Nephron progenitor cell (in vitro differentiated cells): ENCODE measurements at places on chromosomes 1 and 21.

GRCh38 chr1:187203257-187203656 lies 374.5 kb downstream of the PLA2G4A start:
- DNase-seq = no peak
- H3K4me1 ChIP-seq = no peaks in the 10 kb centered on the region
- no peak overlapping the region for H3K4me3 ChIP-seq
- no peaks in the 10 kb centered on the region for H3K36me3 ChIP-seq

GRCh38 chr1:209825591-209826434 lies 2.0 kb upstream of the UTP25 start:
- H3K36me3 ChIP-seq = peaks cover 8% of the 10 kb centered on the region
- H3K27ac ChIP-seq = no peak overlapping the region
- peaks cover 31% of the 10 kb centered on the region for H3K4me1 ChIP-seq
- H3K4me3 ChIP-seq = no peak overlapping the region
- peaks cover 28% of the 10 kb centered on the region for H3K27me3 ChIP-seq

- H3K4me3 ChIP-seq = no peak overlapping the region
- DNase-seq = peak; percentile 16
- no peaks in the 10 kb centered on the region for H3K27me3 ChIP-seq
- H3K4me1 ChIP-seq = peaks cover 7% of the 10 kb centered on the region
- H3K36me3 ChIP-seq = peaks cover 6% of the 10 kb centered on the region
Observed at GRCh38 chr1:170426596-170426995, 105.4 kb upstream of the GORAB start.

DNA sequence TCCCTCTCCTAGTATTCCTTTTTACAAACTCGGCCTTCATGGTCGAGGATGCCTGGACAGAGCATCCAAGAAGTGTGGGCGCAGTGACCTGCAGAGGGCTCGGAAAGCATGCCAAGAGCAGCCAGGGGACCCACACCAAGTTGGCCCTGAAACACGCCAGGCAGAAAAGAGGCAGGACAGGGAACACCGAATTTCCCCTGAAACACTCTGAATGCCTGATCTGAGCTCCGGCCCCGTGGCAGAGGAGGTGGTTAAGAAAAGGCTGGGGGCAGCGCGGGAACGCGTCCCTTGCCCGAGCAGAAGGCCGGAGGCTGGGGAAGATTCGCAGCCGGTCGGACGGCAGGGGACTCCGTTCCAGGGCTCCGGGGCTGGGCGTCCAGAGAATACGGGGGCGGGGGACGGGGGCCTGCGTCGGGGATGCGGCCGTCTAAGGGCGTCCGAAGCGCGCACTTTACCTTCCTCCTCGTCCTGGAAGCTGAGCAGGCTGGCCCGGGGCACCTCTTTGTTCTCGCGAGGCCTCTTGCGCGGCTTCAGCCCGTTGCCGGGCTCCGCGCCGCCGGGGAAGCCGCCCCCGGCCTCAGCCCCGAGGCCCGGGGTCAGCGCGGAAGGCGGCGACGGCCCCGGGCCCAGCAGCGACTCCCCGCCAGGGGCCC lies 558 bp downstream of the PAXBP1 start:
- peaks cover 56% of the 10 kb centered on the region for H3K4me1 ChIP-seq
- DNase-seq = peak; percentile 57
- H3K27me3 ChIP-seq = peaks cover 2% of the 10 kb centered on the region
- H3K27ac ChIP-seq = peak overlapping the region; percentile 99
- peaks cover 34% of the 10 kb centered on the region for H3K36me3 ChIP-seq

- H3K27ac ChIP-seq = no peak overlapping the region
- H3K27me3 ChIP-seq = no peaks in the 10 kb centered on the region
- H3K36me3 ChIP-seq = no peaks in the 10 kb centered on the region
- no peak for DNase-seq
Observed at GRCh38 chr1:84145068-84145467, 997 bp downstream of the PRKACB start.

DNA sequence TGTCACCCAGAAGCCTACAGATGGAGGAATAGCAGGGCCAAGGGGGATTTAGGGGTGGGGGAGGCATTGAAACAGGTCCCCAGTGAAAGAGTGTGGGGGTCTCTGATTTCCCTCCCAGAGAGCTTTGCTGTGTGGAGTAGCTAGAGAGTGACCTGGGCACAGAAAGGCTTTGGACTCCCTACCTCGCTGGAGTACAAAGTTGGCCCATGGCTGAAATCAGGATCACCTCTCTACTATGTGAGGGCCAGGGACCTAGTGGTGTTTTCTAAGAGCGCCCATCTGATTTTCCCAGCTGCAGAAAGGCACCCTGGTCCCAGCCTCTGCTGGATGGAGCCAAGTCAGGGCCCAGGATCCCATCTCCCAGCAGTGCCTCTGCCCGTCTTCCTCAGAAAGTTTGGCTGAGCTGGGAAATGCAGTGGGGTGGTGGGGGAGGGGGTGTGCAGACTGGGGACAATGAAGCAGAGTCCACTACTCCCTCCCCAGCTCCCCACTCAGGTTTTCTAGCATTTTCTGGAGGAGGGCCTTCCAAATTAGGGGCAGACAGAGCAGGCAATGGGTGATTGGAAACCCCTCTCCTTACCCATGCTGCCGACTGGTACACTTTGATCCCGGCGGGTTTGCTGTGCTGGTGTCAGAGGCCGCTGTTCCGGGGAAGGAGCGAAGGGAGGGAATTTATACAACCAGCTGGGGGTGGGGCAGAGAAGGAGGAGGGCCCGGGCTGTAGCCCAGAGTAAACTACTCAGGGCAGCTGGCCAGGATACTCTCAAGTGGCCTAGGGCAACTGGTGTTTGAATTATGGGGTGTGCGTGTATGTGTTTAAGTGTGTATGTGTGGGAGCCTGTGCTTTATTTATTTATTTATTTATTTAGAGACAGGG lies at the start of gene SELENBP1:
Gene SELENBP1, minus strand, starts transcription at position 648 of the 877 bp plus-strand sequence. Its CDS starts 64 bp downstream, at position 584.
- peaks cover 52% of the 10 kb centered on the region for H3K4me1 ChIP-seq
- no peaks in the 10 kb centered on the region for H3K27me3 ChIP-seq
- DNase-seq = peak; percentile 69
- H3K4me3 ChIP-seq = peak within 1 kb of the TSS; percentile 86
- peaks cover 16% of the 10 kb centered on the region for H3K36me3 ChIP-seq

- DNase-seq = no peak
- H3K36me3 ChIP-seq = no peaks in the 10 kb centered on the region
- H3K27ac ChIP-seq = no peak overlapping the region
- H3K27me3 ChIP-seq = no peaks in the 10 kb centered on the region
Observed at GRCh38 chr1:182173808-182174512, 112.4 kb upstream of the ZNF648 start.

- H3K4me1 ChIP-seq = peaks cover 77% of the 10 kb centered on the region
- peak overlapping the region; percentile 73 for H3K4me3 ChIP-seq
- DNase-seq = peak; percentile 40
- no peaks in the 10 kb centered on the region for H3K36me3 ChIP-seq
- H3K27ac ChIP-seq = peak overlapping the region; percentile 93
Observed at GRCh38 chr1:25568090-25568833, 24.9 kb downstream of the LDLRAP1 start.

DNA sequence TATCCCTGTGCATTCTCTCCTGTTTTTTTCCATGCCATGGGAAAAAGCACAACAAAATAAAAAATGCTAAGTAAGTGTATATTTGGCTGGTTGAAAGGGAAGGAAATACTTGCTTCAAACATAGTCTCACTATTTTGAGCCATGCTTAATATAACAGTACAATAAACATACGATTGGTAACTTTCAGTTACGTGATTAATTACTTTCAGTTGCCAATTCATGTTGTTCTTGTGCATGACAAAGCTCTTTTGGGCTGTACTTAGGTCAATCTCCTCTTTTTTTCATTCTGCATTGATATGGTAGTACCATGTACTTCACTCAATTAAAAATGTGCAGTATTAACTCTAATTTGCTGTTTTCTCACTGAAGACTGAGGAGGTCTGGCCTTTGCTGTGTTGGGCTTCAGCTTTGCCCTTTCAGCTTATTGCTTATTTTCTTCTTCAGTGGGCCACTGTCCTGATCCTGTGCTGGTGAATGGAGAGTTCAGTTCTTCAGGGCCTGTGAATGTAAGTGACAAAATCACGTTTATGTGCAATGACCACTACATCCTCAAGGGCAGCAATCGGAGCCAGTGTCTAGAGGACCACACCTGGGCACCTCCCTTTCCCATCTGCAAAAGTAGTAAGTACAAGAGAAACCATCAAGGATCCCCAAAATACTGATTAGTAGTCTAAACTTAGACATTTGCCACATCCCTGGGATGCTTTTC lies 2.7 kb downstream of the C4BPB start:
- no peak overlapping the region for H3K4me3 ChIP-seq
- no peaks in the 10 kb centered on the region for H3K36me3 ChIP-seq
- DNase-seq = no peak
- no peak overlapping the region for H3K27ac ChIP-seq
- peaks cover 16% of the 10 kb centered on the region for H3K27me3 ChIP-seq

- H3K36me3 ChIP-seq = peaks cover 68% of the 10 kb centered on the region
- DNase-seq = no peak
- peaks cover 16% of the 10 kb centered on the region for H3K4me1 ChIP-seq
- no peaks in the 10 kb centered on the region for H3K27me3 ChIP-seq
- no peak overlapping the region for H3K4me3 ChIP-seq
Observed at GRCh38 chr1:228288536-228289238, 80.8 kb downstream of the OBSCN start.

- no peak overlapping the region for H3K27ac ChIP-seq
- H3K4me1 ChIP-seq = peaks cover 5% of the 10 kb centered on the region
- peaks cover 76% of the 10 kb centered on the region for H3K36me3 ChIP-seq
- no peak for DNase-seq
Observed at GRCh38 chr1:179866616-179867015, 11.0 kb downstream of the TOR1AIP2 start.

- peaks cover 13% of the 10 kb centered on the region for H3K4me1 ChIP-seq
- no peak for DNase-seq
- no peaks in the 10 kb centered on the region for H3K36me3 ChIP-seq
- H3K27me3 ChIP-seq = peaks cover 8% of the 10 kb centered on the region
Observed at GRCh38 chr21:38759413-38759812, 46.3 kb upstream of the ETS2 start.

DNA sequence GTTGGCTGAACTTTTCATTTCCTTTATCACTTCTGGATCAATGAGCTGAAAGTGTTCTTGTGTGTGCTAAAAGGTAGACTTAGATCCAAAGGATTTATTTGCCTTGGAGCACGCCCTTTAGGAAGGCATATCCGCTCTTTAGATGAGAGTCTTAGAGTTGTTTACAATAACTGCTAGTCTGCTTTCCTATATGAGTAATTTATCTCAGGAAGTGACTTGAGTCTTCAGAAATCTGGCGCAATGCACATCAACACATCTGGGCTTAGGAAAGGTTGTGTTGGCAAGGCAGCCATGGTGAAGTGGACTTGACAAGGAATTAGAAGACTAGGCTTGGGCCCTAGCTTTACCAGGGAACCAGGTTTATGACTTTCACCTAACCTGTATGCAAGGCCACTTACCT lies 204.1 kb upstream of the PTGFR start:
- H3K27ac ChIP-seq = no peak overlapping the region
- DNase-seq = no peak
- peaks cover 5% of the 10 kb centered on the region for H3K4me1 ChIP-seq
- peaks cover 4% of the 10 kb centered on the region for H3K27me3 ChIP-seq

GRCh38 chr1:159949981-159950381 lies 4.1 kb downstream of the SLAMF9 start:
- H3K4me3 ChIP-seq = no peak overlapping the region
- peaks cover 34% of the 10 kb centered on the region for H3K4me1 ChIP-seq
- no peak overlapping the region for H3K27ac ChIP-seq
- DNase-seq = no peak
